ENCODE measurements at places on chromosomes 1 and 21.

GRCh38 chr21:44837537-44837936 lies 19.7 kb upstream of the SUMO3 start:
- no peak for DNase-seq

DNA sequence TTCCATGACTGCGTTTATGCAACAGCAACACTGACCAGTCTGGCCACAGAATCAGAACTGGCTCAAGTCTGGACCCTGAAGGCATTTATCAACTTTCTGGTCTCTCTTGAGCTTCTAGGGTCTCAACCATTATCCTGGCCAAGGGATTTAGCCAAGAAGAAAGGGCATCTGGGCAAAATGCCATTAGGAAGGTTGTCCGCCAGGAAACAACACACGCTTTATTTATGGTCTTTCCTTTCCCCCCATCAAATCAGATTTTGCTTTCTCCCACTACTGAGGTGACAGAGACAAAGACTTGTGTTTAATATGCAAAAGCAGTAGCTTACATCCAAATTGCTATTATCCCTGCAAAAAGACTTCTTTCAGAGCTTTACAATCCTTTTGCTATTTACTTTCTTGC lies 81.6 kb upstream of the PPP2R5A start:
- DNase-seq = no peak

DNA sequence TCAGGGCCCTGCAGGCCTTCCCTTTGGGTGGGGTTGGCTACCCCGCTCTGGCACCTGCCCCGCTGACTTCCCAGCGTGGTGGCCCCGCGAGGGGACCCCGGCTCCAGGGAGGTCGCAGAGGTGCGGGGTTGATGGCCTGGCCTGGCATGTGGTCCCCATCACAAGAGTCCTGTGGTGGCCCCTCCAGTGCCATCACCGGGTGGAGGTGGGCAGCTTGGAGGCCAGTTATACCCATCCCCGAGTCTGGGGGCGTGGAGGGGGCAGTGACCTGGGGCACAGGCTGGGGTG lies 26.8 kb downstream of the PRMT2 start:
- DNase-seq = no peak

- DNase-seq = no peak
These were observed 346.8 kb downstream of the RRAGC start for GRCh38 chr1:38512789-38513188.

DNA sequence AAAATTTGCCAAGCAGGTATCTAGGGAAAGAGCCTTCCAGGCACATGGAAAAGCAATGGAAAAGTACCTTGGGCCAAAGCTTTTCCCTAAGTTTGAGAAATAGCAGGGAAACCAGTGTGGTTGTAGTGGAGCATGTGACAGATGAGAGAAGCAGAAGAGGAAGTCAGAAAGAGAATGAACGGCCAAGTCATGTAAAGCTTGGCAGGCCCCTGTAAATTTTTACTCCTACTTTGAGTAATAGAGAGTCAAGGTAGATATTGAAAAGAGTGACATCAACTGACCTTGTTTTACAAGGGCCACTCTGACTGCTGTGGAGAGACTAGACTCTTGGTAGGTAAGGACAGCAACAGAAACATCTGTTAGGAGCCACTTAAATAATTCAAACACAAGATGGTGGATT lies 180.9 kb upstream of the PRMT6 start:
- DNase-seq = no peak
